ENCODE measurements at places on chromosomes 2 and 18.

DNA sequence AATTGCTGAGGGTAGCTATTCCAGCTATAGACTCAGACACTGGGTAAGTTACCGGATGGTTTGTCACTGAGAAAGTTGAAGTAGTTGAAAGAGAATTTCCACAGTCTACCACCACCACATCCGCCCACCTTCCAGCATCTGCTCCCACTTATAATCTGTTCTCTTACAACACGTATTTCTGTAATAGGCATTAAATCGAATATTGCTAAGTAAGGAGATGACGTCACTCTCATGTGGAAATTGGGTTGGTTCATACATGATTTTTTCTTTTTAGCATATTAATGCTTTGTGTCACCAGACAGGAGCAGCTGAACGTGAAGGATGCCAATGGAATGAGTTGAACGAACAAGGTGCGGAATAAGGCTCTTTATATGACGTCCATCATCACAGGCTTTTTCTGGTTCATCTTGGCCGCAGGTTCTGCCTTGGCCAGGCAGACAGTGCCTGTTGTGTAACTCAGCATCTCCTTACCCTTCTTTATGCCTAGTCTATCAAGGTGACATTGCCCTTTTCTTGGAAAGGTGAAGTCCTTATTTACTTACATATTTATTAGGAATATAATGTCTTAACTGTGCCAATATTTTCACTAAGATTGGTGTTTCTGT, 45.9 kb downstream of the THUMPD2 start:
- no peak for DNase-seq

DNA sequence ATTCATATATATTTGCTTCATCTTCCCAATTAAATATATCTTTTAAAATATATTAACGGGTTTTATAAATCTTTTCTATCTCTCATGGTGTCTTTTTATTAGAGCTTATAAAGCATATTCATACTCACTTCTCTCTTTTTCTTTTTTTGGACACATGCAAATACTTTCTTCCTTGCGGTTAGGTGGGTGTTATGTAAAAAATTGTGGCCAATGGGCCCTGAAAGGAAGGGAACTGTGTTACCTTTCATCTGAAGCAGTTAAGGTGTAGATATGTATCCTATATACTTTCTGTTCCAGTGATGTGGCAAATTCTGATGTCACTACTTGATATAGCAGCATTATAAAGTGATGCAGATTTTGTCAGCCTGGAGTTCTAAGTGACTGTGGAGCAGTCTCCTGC, 714.5 kb downstream of the PLCL1 start:
- DNase-seq = no peak

DNA sequence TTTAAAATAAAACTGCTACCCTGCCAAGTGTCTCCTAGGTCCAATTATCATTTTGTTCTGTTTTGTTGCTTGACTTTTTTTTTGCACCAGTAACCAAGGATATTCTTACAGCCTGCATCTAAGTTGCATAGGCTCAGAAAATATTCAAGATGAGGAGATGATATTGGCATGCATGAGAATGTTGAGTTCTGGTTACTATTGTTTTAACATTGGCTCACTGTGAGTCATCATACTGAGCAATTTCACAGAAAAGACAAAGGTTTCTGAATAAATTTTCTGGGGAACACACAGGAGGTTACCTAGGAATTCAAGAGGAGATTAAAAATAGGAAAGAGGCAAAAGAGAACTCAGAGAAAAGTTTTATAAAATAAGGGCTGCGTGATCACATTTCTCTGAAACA, 84.8 kb upstream of the POU3F3 start:
- peak; percentile 86 for DNase-seq

- no peak for DNase-seq
These were observed 191.6 kb downstream of the TTC32 start for GRCh38 chr2:19710230-19710629.

DNA sequence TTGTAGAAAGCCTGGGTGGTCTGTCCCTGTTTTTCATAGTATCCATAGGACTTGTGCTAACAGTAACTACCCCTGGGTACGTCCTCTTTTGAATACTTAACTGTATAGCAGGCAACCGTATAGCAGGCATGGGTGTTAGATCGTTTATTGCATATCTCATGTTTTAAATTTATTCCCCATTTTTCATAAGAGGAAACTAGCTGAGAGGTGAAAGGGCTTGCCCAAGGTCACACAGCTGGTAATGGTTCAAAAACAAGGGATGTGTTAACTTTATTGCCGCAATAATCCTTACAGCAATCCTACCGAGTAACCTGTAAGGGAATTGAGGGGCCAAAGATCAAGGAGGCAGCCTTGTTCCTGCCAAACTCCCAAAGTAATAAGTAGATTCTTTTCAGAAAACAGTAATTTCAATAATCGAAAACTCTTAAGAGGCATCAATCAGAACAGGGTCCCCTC, 990 bp upstream of the MGAT4A start:
- DNase-seq = no peak

DNA sequence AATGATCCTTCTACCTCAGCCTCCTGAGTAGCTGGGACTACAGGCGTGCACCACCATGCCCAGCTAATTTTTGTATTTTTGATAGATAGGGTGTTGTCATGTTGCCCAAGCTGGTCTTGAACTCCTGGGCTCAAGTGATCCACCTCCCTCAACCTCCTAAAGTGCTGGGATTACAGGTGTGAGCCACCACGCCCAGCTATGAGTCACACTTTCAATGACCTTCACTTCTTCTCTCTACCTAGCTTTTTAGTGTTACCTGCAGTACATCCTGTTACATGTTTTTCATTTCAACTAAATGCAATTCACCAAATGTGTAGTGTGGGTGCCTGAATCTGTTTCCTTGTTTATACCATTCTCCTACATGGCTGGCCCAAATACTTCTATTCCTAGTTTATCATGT, 64.0 kb downstream of the SLC39A10 start:
- no peak for DNase-seq

GRCh38 chr2:16666449-16666801, 791 bp upstream of the CYRIA start:
- DNase-seq = peak; percentile 49

DNA sequence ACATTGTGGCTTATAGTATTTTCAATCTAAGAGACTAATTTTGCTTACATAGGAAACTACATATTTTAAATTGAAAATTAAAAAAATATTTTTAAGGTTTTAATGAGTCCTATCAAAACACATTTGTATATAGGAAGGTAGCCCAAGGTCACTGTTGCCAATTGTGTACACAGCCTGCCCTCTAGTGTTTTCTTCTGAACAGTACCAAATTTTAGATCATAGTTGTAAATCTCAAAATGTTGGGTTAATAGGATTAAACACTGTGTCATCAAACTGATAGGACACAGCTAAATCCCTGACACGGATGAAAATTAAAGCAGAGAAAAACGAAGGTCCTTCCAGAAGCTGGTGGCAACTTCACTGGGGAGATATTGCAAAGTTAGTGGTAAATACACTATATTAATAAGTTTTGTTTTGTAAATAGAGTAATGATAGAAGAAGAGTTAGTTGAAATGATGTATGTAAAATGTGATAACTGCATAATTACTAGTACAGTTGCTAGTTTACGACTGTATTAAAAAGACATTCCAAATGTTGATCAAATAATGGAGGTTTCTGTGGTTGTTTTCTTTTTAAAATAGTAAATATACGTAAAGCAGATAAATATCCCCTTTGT, 19.7 kb downstream of the CLUL1 start:
- DNase-seq = peak; percentile 41

DNA sequence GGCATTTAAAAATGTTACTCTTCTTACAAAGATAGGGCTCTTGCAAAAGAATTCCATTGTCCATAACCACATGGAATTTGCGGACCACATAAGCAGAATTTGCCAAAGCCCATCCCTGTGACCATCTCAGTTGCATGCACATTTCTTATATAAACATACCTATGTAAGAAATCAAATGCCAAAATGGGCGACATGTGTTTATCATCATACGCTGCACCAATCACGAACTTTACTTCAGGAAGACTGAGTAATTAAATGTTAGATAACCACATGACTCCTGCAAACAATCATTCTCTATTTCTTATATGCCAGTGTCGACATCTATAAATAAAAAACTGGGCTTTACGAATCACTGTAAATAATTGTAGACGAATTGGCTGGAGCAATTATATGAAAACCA, 186.1 kb upstream of the RBMS1 start:
- no peak for DNase-seq

DNA sequence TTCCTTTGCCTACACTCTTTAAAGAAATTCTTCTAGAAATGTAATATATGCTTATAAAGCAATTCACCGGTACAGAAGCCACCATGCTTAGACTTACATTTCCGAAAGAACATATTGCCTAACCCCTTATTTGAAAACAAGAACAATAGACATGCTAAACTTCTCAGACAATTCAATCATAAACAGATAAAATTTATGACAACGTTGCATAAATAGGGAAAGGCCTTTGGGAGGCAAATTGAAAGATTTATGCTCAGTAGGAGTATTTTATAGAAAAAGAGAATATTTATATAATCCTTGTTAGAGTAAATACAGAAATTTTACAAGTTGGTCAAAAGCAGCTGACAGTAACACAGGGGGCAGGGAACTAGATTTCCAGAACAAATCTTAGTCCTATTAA, 16.2 kb upstream of the MEP1B start:
- DNase-seq = no peak
